ENCODE measurements at places on chromosomes 12 and 14.

DNA sequence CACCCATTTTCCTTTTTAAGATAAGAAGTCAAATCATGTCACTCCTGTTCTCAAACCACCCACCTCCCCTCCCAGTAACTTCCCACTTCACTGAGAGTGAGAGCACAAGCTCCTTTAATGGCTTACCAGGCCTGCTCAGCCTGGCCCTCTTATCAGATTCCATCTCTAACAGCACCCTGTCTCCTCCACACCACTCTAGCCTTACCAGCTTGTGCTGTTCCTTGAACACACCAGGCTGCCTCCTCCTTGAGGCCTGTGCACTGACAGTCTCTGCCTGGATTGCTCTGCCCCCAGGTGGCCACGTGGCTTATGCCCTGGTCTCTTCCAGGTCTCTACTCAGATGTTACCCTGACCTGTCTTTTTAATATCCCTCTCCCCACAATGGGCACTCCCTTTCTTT lies 40.1 kb upstream of the EVL start:
- H3K4me1 ChIP-seq = peaks cover 10% of the 10 kb centered on the region
- no peak for DNase-seq
- H3K4me3 ChIP-seq = no peak overlapping the region
- no peak overlapping the region for H3K27ac ChIP-seq
- H3K36me3 ChIP-seq = no peaks in the 10 kb centered on the region

- H3K27ac ChIP-seq = no peak overlapping the region
- no peak overlapping the region for H3K4me3 ChIP-seq
- DNase-seq = no peak
- no peaks in the 10 kb centered on the region for H3K4me1 ChIP-seq
These were observed 245.7 kb downstream of the CEP128 start for GRCh38 chr14:80695869-80696268.

DNA sequence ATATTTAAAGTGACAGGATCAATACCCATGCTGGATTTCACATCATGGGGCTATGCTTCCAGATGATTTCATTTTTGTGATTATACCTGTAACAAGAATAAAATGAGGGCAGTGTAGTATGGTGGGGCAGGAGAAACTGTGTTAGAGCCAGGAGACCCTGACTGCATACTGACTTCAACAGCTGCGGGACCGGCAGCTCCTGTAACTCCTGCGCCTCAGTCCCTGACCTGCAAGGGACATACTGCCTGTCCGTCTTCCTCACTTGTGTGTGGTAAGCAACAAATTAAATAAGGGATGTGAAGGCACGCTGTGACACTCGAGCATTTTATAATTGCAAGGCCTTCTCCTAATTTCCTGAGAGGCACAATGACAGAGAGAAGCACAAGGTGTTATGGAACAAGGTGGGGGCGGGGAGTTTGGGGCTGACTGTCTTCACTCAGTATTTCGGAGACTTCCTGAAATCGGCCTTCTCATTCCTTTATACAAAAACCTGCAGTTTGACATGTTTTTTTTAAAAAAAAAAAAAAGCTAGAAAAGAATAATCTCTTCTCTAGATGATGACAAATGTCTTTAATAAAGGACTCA lies 164.2 kb downstream of the TTC7B start:
- H3K4me3 ChIP-seq = no peak overlapping the region
- peaks cover 3% of the 10 kb centered on the region for H3K36me3 ChIP-seq
- peaks cover 10% of the 10 kb centered on the region for H3K4me1 ChIP-seq

DNA sequence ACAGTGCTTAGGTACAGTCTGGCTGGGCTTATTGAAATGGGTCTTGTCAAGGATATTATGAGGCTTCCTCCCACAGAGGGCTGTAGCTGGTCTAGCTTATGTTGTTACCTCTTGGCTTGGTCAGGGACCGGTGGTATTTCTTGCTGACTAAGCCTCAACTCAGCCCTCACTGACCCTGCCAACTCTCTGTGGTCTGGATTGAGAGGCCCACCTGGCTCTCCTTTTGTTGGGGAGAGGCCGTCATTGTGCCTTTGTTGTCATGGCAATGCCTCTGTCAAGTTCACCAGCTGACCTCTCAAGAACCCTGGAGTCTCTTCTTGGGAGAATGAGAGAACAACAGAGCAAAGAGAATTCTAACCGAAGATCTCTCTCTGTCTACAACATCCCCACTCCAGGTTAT lies 245.6 kb upstream of the NPAS3 start:
- peaks cover 2% of the 10 kb centered on the region for H3K4me1 ChIP-seq
- no peaks in the 10 kb centered on the region for H3K36me3 ChIP-seq
- DNase-seq = no peak
- no peak overlapping the region for H3K27ac ChIP-seq
- H3K27me3 ChIP-seq = no peaks in the 10 kb centered on the region
- H3K4me3 ChIP-seq = no peak overlapping the region

DNA sequence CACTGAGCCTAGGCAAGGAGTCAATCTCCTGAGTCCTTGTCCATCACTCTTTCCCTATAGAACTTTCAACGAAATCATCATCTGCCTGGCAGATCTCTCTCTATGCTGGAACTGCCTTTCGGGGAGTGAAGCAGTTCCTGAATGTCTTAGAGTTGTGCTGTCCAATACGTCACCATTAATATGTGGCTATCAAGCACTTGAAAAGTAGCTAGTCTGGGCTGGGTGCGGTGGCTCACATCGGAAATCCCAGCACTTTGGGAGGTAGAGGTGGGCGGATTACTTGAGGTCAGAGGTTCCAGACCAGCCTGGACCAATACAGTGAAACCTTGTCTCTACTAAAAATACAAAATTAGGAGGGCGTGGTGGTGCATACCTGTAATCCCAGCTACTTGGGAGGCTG lies 35.1 kb downstream of the NRDE2 start:
- H3K27me3 ChIP-seq = no peaks in the 10 kb centered on the region
- no peak overlapping the region for H3K4me3 ChIP-seq
- no peak overlapping the region for H3K27ac ChIP-seq
- DNase-seq = no peak
- no peaks in the 10 kb centered on the region for H3K4me1 ChIP-seq

GRCh38 chr12:25675808-25676207 lies 122.7 kb upstream of the LMNTD1 start:
- H3K36me3 ChIP-seq = no peaks in the 10 kb centered on the region
- H3K4me3 ChIP-seq = no peak overlapping the region
- no peaks in the 10 kb centered on the region for H3K27me3 ChIP-seq

GRCh38 chr14:101101456-101102056 lies 198.0 kb upstream of the RTL1 start:
- H3K27ac ChIP-seq = no peak overlapping the region
- H3K4me3 ChIP-seq = no peak overlapping the region
- H3K36me3 ChIP-seq = no peaks in the 10 kb centered on the region
- H3K4me1 ChIP-seq = peaks cover 2% of the 10 kb centered on the region

DNA sequence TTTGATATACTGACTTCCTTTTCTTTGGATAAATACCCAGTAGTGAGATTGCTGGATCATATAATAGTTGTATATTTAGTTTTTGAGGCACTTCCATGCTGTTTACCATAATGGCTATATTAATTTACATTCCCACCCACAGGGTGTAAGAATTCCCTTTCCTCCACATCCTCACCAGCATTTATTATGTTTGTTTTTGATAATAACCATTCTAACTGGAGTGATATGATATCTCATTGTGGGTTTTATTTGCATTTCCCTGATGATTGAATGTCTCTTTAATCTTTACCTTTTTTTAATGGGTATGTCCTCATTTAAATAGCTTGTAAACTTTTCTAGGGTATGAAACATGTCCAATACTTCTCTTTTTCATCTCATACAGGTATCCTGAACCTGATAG lies 11.6 kb upstream of the SAV1 start:
- no peak overlapping the region for H3K4me3 ChIP-seq
- no peak overlapping the region for H3K27ac ChIP-seq
- DNase-seq = no peak
- no peaks in the 10 kb centered on the region for H3K4me1 ChIP-seq
- no peaks in the 10 kb centered on the region for H3K36me3 ChIP-seq
- no peaks in the 10 kb centered on the region for H3K27me3 ChIP-seq

DNA sequence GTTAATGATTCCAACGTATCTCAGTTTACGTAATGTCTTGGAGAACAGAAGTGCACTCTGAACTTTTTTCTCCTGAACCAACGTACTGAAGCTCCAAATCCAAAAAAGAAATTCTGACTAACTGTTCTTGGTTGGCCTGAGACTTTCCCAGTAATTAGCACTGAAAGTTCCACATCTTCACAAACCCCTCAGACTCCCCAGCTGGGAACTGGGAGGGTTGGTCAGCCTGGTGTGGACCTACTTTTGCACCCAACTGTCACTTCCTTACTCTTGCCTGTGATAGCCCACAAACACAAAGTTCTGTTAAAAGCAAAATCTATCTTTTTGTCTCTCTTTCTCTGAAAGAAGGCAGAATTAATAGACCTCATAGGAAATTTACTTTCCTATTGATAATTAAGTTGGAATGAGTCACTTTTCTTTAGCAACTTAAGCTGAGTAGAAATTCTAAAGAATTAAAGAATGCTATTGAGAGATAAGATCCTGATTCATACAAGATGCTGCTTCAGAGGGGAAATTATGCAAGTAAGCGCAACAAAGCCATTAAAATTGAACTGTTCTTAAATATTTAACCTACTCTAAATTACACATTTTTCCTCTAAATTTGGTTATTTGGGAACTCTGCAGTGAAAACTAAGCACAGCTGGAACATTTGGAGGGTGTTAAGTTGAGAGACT lies 155.0 kb downstream of the EPS8 start:
- H3K4me3 ChIP-seq = no peak overlapping the region
- H3K36me3 ChIP-seq = peaks cover 16% of the 10 kb centered on the region
- H3K27ac ChIP-seq = peak overlapping the region; percentile 33
- no peak for DNase-seq
- peaks cover 6% of the 10 kb centered on the region for H3K4me1 ChIP-seq
- no peaks in the 10 kb centered on the region for H3K27me3 ChIP-seq

- no peak for DNase-seq
- H3K36me3 ChIP-seq = peaks cover 17% of the 10 kb centered on the region
- H3K27ac ChIP-seq = no peak overlapping the region
These were observed 64.4 kb downstream of the RNF34 start for GRCh38 chr12:121464331-121464730.

DNA sequence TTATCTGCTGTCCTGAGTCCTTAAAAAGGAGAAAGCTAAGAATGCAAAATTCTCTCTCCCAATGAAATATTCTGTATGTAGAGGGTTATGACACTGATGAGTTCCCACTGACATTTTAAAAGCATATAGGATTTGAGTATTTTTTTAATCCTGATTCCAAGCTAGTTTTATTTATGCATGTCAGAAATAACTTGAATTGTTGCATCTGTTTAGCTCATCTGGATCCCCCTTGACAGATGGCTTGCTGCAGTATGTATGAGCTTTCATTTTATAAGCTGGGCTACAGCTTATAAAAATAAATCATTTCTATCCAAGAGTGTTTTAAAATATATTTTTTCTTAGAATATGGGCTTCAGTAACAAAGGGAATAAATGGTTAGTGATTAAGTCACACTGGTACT lies 495.3 kb downstream of the NELL2 start:
- H3K27me3 ChIP-seq = no peaks in the 10 kb centered on the region
- DNase-seq = no peak
- no peaks in the 10 kb centered on the region for H3K36me3 ChIP-seq
- no peak overlapping the region for H3K4me3 ChIP-seq
- H3K4me1 ChIP-seq = peaks cover 18% of the 10 kb centered on the region

DNA sequence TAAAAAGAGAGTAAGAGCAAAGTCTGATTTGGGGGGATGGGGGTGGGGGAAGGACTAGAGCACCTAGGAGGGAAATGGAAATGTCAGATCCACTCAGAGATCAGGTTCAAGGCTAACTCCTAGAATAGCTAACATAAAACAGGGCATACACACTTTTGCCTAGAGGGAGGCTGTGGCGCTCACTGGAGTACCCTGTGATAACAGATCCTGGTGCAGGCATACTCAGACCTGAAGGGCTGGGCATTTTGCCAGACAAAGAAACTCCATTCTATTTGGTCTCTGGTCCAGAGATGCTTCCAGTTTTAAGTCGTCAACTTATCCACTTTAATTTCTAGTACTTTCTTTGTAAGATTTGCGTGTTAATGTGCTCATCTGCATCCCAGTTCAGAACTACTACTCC lies 5.8 kb downstream of the CTDSP2 start:
- peaks cover 47% of the 10 kb centered on the region for H3K36me3 ChIP-seq
- H3K27me3 ChIP-seq = no peaks in the 10 kb centered on the region
- H3K4me3 ChIP-seq = no peak overlapping the region
- DNase-seq = no peak
- H3K4me1 ChIP-seq = peaks cover 41% of the 10 kb centered on the region

- no peak overlapping the region for H3K27ac ChIP-seq
- no peak for DNase-seq
- no peak overlapping the region for H3K4me3 ChIP-seq
- no peaks in the 10 kb centered on the region for H3K4me1 ChIP-seq
- H3K27me3 ChIP-seq = no peaks in the 10 kb centered on the region
These were observed 55.5 kb downstream of the CDC42BPB start for GRCh38 chr14:103001651-103002396.

DNA sequence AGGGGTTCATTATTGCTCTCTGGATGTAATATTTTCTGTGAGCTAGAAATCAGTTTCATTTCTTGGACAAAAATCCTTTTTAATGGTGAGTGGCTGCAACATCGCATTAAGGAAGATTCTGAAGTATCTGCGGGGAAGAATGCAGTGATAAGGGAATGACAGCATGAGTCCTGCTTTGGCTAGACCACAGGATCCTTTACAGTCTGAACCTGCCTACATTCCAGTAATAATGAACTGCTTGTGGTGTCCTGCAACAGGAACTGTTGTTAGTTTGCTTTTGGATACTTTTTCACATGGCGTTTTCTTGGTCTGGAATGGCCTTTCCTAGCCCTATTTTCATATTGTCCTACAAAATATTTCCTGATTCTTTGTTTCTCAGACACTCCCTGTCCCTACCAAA lies 15.7 kb downstream of the MDM2 start:
- H3K4me1 ChIP-seq = no peaks in the 10 kb centered on the region
- peaks cover 100% of the 10 kb centered on the region for H3K36me3 ChIP-seq
- no peak overlapping the region for H3K27ac ChIP-seq

DNA sequence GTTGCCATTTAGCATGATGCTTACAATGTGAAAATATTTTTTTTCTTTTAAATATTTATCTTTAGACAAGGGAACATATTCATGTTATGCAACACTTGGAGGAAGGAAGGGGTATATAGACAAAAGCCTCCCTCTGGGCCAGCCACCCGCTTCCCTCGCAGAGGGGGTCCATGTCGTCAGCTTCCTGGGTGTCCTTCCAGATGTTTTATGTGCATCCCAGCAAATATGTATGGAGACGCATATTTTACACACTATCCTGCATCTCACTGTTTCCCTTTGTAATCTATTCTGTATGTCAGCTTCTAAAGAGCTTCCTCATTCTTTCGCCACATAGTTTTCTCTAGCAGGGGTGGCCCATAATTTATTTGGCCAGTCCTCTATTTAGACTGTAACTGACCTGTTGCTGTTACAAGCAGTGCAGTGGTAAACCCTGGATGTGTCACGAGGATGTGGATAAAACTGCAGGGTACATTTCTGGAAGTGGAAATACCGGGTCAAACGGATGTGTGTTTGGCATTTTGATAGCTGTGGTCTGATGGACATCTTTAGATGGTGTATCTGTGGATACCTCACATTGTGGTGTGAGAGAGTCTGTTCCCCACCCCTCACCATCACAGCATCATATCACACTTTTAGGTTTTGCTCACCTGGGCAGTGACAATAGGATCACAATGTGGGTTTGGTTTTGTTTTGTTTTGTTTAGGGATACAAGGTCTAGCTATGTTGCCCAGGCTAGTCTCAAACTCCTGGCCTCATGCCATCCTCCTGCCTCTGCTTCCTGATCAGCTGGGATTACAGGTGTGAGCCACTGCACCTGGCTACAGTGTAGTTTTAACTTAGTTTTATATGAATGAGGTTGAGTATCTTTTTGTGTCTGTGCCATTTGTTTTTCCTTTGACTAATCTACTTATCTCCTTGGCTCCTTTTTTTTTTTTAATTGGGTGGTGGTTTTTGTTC lies 31.6 kb downstream of the FAM222A start:
- H3K27me3 ChIP-seq = no peaks in the 10 kb centered on the region
- H3K4me3 ChIP-seq = no peak overlapping the region
- no peaks in the 10 kb centered on the region for H3K36me3 ChIP-seq
